ENCODE measurements at places on chromosomes 3 and 15.

GRCh38 chr3:107690522-107691138 lies 167.9 kb downstream of the BBX start:
- DNase-seq, result no peak

- no peak for DNase-seq
Observed at GRCh38 chr3:65854606-65855304, 184.0 kb downstream of the MAGI1 start.

DNA sequence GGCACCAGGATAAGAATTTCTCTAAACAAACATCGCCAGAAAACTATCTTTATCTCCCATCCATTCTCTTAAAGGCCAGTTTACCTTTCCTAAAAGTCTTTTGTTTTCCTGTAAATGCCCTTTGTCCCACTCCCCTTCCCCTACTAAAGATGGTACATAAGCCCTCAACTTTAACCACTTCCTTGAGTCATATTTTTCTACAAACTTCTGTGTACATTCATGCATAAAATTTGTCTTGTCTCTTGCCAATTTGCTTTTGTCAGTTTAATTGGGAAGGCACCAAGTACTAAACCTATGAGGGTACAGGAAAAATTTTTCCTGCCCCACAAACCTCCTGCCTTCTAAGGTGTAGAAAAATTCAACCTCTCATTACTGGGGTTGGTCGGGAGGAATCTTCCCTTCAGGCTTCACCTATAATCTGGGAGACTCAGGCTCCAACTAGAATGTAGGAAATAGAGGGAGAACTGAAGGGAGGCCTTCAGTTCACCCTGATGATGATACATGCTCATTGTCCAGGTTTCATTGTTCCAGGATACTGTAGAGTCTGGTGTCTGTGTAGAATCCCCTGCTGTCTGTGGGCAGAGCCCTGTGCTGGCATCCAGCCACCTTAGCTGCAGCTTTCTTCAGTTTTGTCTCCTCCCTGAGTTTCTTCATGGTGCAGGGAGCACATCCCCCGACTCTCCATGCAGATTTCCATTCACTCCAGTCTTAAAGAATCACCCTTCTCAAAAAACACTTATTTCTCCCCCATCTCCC lies 53.2 kb downstream of the CD200R1L start:
- no peak for DNase-seq

- DNase-seq, result peak; percentile 72
Observed at GRCh38 chr3:30606301-30607031, at the start of gene TGFBR2. TGFBR2 (plus strand) TSS chr3:30606601; CDS start chr3:30606884, 283 bp downstream.

DNA sequence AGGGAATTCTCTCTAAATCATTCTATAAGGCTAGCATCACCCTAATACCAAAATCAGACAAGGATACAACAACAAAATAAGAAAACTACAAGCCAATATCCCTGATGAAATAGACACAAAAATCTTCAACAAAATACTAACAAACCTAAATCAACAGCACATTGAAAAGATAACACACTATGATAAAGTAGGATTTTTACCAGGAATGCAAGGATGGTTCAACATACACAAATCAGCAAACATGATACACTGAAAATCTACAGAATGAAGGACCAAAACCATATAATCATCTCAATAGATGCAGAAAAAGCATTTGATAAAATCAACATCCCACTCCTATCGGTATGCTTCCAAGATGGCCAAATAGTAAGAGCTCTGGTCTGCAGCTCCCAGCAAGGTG lies 39.5 kb downstream of the ALDH1A2 start:
- DNase-seq, result no peak

GRCh38 chr15:70480196-70480856 lies 283.0 kb downstream of the UACA start:
- peak; percentile 22 for DNase-seq

GRCh38 chr3:125072301-125072700 lies 16.5 kb upstream of the HEG1 start:
- no peak for DNase-seq

- peak; percentile 6 for DNase-seq
Observed at GRCh38 chr3:161310649-161311423, 60.5 kb downstream of the SPTSSB start.

- DNase-seq, result no peak
Observed at GRCh38 chr3:128287216-128287615, 133.9 kb downstream of the EEFSEC start.

DNA sequence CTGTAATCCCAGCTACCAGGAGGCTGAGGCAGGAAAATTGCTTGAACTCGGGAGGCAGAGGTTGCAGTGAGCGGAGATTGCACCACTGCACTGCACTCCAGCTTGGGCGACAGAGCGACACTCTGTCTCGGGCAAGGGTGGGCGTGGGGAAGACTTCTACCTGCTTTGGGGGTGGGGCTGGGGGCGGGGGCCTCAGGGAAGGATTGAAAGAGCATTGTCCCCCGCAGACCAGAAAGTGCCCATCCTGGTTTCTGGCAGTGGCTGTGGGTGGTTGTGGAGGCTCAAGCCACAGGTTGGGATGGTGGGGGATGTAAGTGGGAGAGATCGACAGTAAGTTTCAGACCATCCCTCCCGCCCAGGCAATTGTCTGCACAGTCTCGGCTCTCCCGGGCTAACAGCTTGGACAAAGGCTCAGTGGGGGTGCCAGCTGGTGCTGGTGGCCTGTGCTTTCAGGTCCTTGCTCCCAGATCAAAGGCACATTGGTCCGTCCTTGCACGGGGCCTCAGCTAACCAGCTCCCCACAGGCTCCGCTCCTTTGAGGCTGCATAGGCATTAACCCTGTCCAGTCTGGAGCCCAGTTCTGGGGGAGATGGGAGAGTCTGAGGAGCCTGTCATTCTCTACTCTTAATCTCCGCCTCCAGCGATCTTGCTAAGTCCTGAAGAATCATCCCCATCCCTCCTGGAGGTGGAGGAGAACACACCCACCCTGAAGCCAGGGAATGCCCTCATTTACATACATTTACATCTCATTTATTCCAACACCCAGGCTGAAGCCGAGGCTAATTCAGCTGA lies 8.6 kb downstream of the SCN5A start:
- no peak for DNase-seq

DNA sequence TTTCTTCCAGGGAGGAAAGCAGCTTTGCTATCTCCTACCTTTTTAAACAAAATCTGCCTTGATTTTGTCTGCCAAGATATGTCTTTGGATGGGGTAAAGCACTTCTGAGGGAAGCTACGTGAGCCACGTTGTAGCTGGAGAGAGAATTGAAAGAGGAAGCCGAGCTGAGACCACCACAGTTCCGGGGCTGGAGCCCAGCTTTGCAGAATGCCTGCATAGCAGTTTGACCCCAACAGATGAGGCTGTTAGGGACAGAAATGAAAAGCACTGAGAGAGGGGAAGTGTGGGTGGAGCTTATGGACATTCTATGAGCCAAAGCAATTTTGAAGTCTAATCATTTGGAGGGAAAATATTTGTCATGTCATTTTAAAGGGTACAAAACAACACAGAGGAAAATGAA lies 45.4 kb downstream of the LIPC start:
- DNase-seq, result no peak

All from activated CD8-positive, alpha-beta memory T cell treated with anti-CD3 and anti-CD28 coated beads for 1 hour (primary cell).